ENCODE measurements at places on chromosomes 3 and 15.
A peak's percentile ranks its signal among the peaks of the same experiment; 100 is the strongest.

DNA sequence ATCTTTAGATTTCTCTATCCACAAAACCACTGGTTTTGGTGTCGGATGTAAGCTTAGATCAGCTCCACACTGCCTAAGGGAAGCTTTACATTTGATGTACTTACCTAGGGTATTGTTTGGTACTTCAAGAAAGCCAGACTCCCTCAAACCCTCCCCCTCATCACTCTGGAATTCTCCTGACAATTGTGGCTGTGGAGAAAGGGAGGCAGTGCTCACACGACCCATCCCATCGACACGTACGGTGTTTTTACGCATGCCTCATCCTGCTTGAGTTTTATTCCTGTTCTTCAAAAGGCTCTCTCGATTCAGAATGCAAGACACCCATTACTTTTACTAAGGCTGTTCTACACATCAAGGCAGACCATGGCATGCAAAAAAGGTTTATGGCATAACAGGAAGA, 67.3 kb upstream of the ONECUT1 start:
- no peak for DNase-seq
- no peak overlapping the region for H3K27ac ChIP-seq
- peaks cover 6% of the 10 kb centered on the region for H3K27me3 ChIP-seq
- no peak overlapping the region for H3K4me3 ChIP-seq

DNA sequence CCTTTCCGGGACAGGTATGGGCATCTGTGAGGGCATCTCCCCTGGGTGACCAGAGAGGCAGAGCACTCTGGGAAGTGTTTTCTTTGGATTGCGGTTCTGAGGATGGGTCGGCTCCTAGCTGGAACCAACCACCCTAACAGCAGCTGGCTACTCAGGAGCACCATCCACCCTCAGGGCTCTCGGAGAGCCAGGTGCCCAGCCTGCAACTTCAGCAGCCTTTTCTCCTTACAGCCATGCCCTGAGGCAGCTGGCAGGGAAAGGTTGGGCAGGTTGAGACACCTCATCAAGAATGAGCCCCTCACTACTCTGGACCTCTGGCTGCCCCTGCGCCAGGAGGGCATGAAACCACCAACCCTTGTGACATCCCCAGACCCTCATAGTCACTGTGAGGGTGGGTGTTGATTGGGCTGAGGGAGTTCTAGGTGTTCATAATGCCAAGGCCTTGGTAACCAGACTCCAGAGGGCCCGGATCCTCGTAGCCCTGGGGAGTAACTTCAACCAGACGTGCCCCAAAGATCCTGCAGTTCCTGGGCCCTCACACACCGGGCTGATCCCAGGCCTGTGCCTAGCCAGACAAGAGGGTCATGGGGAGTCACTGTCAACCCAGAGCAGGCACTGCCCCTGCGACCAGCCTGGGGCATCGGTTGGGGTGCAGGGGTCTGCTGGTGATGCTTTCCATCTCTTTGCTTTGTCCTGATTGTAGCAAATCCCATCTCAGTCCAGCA, 114.4 kb upstream of the ABHD17C start:
- no peak overlapping the region for H3K4me3 ChIP-seq
- no peak for DNase-seq
- no peaks in the 10 kb centered on the region for H3K36me3 ChIP-seq
- no peak overlapping the region for H3K27ac ChIP-seq
- no peaks in the 10 kb centered on the region for H3K27me3 ChIP-seq

- H3K4me3 ChIP-seq: no peak overlapping the region
- no peak for DNase-seq
- H3K27me3 ChIP-seq: no peaks in the 10 kb centered on the region
- no peaks in the 10 kb centered on the region for H3K36me3 ChIP-seq
- no peak overlapping the region for H3K27ac ChIP-seq
Observed at GRCh38 chr15:23402544-23402943, 44.5 kb downstream of the GOLGA6L2 start.

DNA sequence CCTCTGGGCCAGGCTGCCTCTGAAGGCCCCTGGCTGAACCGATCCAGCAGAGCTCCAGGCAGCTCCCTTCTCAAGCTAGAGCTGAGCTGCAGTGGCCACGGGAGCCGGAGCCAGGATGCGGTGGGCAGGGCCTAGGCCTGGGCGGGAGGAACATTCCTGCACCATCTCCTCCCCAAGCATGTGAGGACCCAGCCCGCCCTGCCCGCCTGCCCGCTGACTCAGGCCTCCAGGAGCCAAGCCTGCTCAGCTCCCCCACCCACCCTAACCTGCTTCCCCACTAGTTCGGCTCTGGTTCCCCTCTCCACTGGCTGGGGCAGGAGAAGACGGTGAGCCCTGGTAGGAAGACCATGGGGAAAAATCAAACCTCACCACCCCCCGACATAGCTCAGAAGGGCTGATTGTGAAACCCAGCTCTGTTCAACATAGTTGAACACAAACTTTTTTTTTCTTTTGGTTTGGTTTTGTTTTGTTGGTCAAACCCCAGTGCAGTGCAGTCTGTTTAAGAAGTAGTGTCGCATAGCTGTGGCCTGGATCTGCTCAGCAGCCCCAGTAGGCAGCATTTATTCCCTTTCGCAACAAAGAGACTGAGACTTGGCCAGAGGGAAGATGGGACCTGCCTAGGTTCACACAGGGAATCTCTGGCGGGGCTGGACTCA, 13.5 kb downstream of the SNX33 start:
- peaks cover 2% of the 10 kb centered on the region for H3K27me3 ChIP-seq
- DNase-seq: no peak
- H3K36me3 ChIP-seq: no peaks in the 10 kb centered on the region
- H3K4me3 ChIP-seq: no peak overlapping the region
- no peaks in the 10 kb centered on the region for H3K4me1 ChIP-seq

DNA sequence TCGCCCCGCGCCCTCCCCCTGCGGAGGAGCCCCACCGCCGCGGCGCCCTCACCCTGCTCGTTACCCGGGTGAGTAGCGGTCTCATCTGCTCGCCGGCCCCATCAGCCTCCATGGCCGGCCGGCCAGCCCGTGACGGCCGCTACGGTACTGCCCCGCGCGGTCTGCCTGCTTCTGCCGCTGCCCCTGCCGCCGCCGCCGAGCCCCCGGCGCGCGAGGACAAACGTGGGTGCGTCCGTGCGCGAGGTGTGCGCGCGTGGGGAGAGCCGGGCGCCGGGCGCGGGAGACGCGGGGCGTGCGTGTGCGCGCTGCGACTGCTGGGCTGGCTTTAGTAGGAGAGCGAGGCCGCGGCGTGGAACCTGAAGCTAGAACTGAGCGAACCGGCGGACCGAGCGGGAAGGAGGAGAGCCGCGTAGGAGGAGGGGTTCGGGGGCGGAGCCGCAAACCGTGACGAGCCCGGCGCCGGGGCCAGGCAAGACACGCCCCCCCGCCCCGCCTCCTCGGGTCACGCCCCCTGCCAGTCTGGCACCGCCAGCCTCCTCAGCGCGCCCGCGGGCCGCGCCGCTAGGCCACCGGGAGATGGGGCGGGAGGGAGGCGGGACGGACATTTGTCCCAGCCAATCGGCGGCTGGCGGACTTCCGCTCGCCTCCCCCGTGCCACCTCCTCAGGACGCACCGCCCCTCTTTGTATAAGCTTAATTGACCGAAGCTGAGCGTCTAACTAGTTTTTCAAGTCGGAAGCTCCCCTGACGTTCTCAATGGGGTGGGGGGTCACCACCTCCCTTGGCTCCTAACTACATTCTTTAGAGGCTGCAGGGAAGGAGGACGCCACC, at the start of gene SLC4A7:
Gene SLC4A7, minus strand, starts transcription at position 370 of the 830 bp plus-strand sequence. Its CDS starts 258 bp downstream, at position 112.
- DNase-seq: peak; percentile 99
- peaks cover 6% of the 10 kb centered on the region for H3K36me3 ChIP-seq
- H3K4me3 ChIP-seq: peak within 1 kb of the TSS; percentile 99
- H3K27ac ChIP-seq: peak within 1 kb of the TSS; percentile 97
- H3K27me3 ChIP-seq: no peaks in the 10 kb centered on the region
- H3K4me1 ChIP-seq: peaks cover 42% of the 10 kb centered on the region

- peaks cover 22% of the 10 kb centered on the region for H3K27me3 ChIP-seq
- H3K36me3 ChIP-seq: no peaks in the 10 kb centered on the region
- H3K4me3 ChIP-seq: no peak overlapping the region
- H3K27ac ChIP-seq: no peak overlapping the region
- no peaks in the 10 kb centered on the region for H3K4me1 ChIP-seq
Observed at GRCh38 chr15:89457086-89457485, 39.3 kb downstream of the RHCG start.

DNA sequence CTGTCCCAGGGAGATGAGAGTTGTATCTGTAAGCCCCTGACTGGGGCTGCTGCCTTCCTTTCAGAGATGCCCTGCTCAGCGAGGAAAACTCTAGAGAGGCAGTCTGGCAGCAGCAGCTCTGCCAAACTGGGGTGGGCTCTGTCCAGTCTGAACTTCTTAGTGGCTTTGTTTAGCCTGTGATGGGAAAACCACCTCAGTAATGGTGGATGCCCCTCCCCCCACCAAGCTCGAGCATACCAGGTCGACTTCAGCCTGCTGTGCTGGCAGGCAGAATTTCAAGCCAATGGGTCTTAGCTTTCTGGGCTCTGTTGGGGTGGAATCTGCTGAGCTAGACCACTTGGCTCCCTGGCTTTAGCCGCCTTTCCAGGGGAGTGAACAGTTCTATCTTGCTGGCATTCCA, 218.3 kb downstream of the TUSC7 start:
- no peak for DNase-seq
- H3K27me3 ChIP-seq: no peaks in the 10 kb centered on the region
- H3K4me1 ChIP-seq: peaks cover 16% of the 10 kb centered on the region
- H3K36me3 ChIP-seq: no peaks in the 10 kb centered on the region

DNA sequence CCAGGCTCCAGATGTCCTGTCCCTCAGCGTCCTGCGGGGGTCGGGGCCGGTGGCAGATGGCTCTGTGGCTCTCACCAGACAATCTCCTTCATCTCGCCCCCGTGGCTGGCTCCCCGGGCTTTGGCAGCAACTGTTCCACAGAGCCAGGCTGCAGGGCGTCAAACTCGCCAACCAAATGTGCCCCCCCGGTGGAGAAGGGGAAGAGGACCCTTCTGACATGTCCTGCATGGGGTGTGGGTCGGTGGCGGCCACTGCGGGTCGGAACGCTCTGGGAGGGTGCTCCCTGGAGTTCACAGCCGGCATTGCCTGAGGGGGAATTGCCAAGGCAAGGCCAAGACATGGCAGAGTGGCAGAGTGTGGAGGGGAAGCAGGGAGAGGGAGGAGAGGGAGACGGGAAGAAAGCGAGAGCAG, 36.0 kb downstream of the BDH1 start:
- no peaks in the 10 kb centered on the region for H3K27me3 ChIP-seq
- DNase-seq: no peak
- H3K36me3 ChIP-seq: peaks cover 38% of the 10 kb centered on the region
- no peak overlapping the region for H3K4me3 ChIP-seq
- H3K27ac ChIP-seq: peak overlapping the region; percentile 24

GRCh38 chr15:67955252-67955651, 98.9 kb upstream of the PIAS1 start:
- DNase-seq: no peak
- peaks cover 10% of the 10 kb centered on the region for H3K4me1 ChIP-seq
- no peak overlapping the region for H3K27ac ChIP-seq
- no peaks in the 10 kb centered on the region for H3K36me3 ChIP-seq
- no peaks in the 10 kb centered on the region for H3K27me3 ChIP-seq

DNA sequence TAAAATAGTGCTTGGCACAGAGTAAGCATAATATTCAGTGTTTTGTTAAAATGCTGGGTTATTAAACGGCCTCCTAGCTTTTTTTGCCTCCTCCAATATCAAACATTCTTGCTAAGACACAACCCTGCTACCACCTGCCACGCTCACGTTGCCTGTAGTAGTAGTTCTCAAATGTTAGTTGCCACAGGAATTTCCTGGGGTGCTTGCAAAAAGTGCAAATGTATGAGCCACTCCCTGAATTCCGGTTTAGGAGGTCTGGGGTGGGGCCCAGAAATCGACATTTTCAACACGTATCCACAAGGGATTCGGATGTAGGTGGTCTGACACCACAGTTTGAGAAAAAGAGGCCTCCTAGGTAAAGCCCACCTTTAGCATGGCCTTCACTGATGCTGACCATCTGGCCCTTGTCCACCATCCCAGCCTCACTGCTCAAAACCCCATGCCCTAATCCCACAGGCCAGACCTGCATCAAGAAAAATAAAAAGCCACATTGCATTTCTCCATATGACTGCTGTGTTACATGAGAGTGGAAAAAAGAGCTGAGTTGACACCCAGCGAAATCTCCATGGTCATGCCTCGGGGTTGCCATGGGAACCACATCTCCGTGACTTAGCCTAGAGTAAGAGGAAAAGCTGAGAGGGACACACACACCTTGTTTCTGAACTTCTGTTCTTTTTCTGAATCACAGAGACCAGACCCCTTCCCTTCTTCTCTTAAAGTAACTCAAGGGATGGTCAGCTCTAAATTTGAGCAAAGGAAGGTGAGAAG, 116.4 kb upstream of the HES1 start:
- no peaks in the 10 kb centered on the region for H3K27me3 ChIP-seq
- H3K27ac ChIP-seq: no peak overlapping the region
- no peak overlapping the region for H3K4me3 ChIP-seq
- H3K36me3 ChIP-seq: no peaks in the 10 kb centered on the region
- no peaks in the 10 kb centered on the region for H3K4me1 ChIP-seq

DNA sequence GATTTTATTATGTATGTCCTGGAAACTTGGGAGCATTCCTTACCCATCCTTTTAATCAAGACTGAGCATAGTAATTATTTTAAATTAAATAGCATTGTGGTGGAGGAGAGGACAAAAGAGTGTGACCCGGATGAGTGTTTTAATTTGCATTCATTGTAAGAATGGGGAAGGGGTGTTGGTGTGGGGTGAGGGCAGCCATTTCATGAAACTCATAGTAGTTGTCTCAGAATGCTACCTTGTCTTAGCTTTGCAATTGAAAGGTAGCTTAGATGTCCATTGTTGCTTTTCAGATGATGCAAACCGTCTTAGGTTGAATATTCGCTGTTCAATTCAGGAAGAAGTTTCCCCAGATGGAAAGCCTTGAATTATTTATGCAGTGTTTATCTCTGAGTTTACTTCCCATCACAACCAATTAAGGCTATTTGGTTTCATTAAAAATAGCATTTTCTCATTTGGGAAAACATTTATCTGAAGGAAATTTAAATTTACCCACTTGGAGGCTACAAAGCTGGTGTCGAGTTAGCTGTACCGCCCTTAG, 328.4 kb downstream of the FEZF2 start:
- H3K36me3 ChIP-seq: no peaks in the 10 kb centered on the region
- H3K4me3 ChIP-seq: no peak overlapping the region
- no peaks in the 10 kb centered on the region for H3K4me1 ChIP-seq
- DNase-seq: no peak
- no peak overlapping the region for H3K27ac ChIP-seq
- H3K27me3 ChIP-seq: no peaks in the 10 kb centered on the region

DNA sequence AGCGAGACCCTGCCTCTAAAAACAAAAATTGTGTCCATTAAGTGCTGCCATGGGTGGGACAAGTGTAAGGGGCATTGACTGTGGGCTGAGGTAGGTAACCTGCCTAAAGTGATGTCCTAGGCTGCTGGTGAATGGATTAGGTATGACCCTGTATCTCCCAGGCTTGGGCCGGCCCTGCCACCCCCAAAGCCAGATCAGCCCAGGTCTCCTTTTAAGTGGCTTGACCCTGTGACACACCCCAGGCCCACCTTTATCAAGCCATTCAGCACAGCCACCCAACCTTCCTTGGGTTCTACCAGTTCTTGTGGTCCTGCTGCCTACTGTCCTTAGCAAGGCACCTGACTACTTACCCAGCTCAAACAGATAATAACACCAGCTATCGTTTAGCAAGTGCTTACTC, 18.7 kb downstream of the CIB2 start:
- H3K27me3 ChIP-seq: no peaks in the 10 kb centered on the region
- DNase-seq: no peak
- no peaks in the 10 kb centered on the region for H3K36me3 ChIP-seq
- no peak overlapping the region for H3K4me3 ChIP-seq
- peaks cover 5% of the 10 kb centered on the region for H3K4me1 ChIP-seq

Data from activated B cell treated with CpG ODN at 0.5 μM for 24 hours (primary cell).